ENCODE measurements at places on chromosomes 11 and 22.

- H3K36me3 ChIP-seq: no peaks in the 10 kb centered on the region
- DNase-seq: no peak
- H3K4me1 ChIP-seq: no peaks in the 10 kb centered on the region
Observed at GRCh38 chr11:4903484-4903883, at the start of gene OR51A7. Gene OR51A7 (plus strand): TSS chr11:4903783. CDS start chr11:4907370, 3,587 bp downstream.

- DNase-seq: no peak
- H3K36me3 ChIP-seq: no peaks in the 10 kb centered on the region
- H3K4me1 ChIP-seq: no peaks in the 10 kb centered on the region
- no peak overlapping the region for H3K27ac ChIP-seq
- no peaks in the 10 kb centered on the region for H3K27me3 ChIP-seq
Observed at GRCh38 chr11:115201111-115201792, 303.0 kb downstream of the CADM1 start.

GRCh38 chr11:9893474-9893873, 229.6 kb downstream of the SWAP70 start:
- no peak overlapping the region for H3K4me3 ChIP-seq
- peaks cover 19% of the 10 kb centered on the region for H3K36me3 ChIP-seq
- no peak overlapping the region for H3K27ac ChIP-seq
- no peaks in the 10 kb centered on the region for H3K4me1 ChIP-seq

- H3K27ac ChIP-seq: no peak overlapping the region
- no peak overlapping the region for H3K4me3 ChIP-seq
- DNase-seq: no peak
- H3K36me3 ChIP-seq: no peaks in the 10 kb centered on the region
Observed at GRCh38 chr11:18624161-18624560, 10.0 kb downstream of the SPTY2D1 start.

DNA sequence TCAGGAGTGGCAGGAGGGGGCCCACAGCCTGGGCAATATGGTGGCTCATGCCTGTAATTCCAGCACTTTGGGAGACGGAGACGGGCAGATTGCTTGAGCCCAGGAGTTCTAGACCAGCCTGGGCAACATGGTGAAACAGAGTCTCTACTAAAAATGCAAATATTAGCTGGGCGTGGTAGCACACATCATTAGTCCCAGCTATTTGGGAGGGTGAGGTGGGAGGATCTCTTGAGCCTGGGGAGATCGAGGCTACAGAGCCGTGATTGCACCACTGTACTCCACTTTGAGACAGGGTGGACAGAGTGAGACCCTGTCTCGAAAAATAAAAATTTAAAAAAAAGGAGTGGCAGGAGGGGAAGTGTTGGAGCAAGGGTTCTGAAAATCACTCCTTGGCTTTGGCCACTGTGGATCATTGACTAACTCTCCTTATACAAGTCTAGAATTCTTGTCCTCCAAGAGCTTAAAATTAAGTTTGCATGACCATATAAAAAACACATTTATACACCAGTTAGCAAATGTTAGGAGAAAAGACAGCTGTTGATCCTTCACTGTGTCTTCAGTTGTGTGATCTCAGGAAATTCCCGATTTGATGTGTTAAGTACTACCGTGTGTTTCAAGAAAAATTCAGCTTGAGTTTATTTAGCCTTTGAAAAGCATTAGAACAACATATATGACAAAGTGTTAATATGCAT, 2.3 kb upstream of the WEE1 start:
- no peaks in the 10 kb centered on the region for H3K27me3 ChIP-seq
- H3K36me3 ChIP-seq: no peaks in the 10 kb centered on the region
- H3K4me3 ChIP-seq: no peak overlapping the region
- DNase-seq: no peak
- H3K27ac ChIP-seq: peak overlapping the region; percentile 99

DNA sequence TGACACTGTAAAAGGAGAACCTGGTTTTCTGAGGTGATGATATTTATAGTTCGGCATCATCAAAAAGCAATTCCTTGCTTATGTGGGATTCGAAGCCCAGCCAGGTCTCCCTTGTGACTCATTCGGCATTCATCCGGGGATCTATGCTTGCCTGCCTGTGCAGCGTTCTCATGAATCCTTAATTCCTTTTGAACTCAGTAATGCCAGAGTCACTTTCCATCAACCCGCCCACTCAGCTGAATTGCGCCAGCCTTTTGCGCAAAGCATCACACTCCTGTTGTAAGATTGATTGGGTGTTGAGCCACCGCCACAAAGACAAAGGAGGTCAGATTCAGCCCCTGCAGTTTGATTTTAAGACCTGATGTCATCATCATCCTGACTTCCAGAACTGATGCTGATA, 128.6 kb downstream of the SLC17A6 start:
- H3K4me3 ChIP-seq: no peak overlapping the region
- DNase-seq: no peak
- H3K36me3 ChIP-seq: no peaks in the 10 kb centered on the region
- no peaks in the 10 kb centered on the region for H3K4me1 ChIP-seq
- no peaks in the 10 kb centered on the region for H3K27me3 ChIP-seq
- H3K27ac ChIP-seq: no peak overlapping the region

- DNase-seq: no peak
- H3K4me1 ChIP-seq: no peaks in the 10 kb centered on the region
- H3K27me3 ChIP-seq: no peaks in the 10 kb centered on the region
Observed at GRCh38 chr22:18980829-18981228, 44.7 kb upstream of the PRODH start.

- peak overlapping the region; percentile 39 for H3K27ac ChIP-seq
- H3K4me3 ChIP-seq: no peak overlapping the region
- DNase-seq: no peak
Observed at GRCh38 chr11:62472063-62472884, 53.4 kb downstream of the SCGB1A1 start.

DNA sequence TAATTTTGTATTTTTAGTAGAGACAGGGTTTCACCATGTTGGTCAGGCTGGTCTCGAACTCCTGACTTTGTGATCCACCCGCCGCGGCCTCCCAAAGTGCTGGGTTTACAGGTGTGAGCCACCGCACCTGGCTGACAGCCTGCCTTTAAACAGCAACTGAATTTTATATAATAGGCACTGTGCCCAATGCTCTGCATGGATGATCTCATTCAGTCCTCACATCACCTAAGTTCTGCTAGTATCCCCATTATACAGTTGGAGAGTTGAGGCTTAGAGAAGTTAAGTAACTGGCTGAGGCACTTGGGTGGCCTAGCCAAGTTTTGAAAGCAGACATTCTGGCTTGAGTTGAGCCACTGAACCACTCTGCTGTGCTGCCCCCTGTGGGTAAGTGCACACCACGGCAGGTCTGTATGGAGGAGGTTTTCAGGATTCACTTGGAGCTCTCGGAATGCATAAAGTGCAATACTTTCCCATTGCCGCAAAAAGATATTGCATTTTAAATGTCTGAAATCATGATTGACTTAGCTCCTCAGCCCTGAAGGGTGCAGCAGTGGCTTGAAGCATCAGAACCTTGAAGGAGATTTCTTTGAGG, 112.4 kb downstream of the LDLRAD3 start:
- no peaks in the 10 kb centered on the region for H3K4me1 ChIP-seq
- H3K27ac ChIP-seq: no peak overlapping the region
- no peak overlapping the region for H3K4me3 ChIP-seq
- no peaks in the 10 kb centered on the region for H3K27me3 ChIP-seq
- no peak for DNase-seq

DNA sequence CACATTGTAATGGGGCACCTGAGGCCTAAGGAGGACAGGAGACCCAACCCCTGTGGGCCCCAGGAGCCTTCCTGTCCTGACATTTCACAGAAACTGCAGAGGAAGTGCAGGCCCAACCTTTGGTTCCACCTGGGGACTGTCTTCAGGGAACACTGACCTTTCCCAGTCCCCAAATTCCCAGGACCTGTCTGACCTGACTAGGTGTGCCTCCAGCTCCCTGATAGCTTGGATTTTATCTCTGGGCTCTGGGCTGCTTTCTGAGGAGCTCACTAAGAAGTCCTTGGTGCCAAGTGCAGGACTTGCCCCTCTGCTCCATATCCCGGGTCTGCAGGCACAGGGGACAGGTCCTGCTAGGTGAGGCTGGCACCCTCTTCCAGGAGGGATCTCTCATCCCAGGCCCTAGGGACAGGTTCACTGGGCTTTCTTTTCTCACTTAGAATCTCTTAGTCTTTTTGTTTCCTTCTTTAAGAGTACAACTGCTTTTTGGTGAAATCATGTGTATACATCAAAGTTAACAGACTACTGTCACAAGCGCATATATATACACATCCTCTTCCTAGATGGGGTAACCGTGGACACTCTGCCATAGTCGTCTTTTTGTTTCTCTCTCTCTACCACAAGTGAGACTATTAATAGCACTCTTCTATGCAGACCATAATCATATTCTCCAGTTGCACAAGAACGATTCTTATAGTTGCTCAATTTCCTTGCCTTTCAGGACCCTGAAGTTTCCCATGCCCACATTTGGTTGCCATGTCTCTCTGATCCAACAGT, 72.0 kb upstream of the IGLL5 start:
- H3K4me3 ChIP-seq: no peak overlapping the region
- no peak overlapping the region for H3K27ac ChIP-seq
- H3K27me3 ChIP-seq: no peaks in the 10 kb centered on the region

GRCh38 chr22:49627217-49628181, 200.2 kb downstream of the BRD1 start:
- no peaks in the 10 kb centered on the region for H3K27me3 ChIP-seq
- no peak overlapping the region for H3K27ac ChIP-seq
- H3K36me3 ChIP-seq: no peaks in the 10 kb centered on the region

All from vagina (tissue), 2 donors.